ENCODE measurements at places on chromosomes 2 and 18.

- DNase-seq = no peak
These were observed 74.6 kb downstream of the DHRS9 start for GRCh38 chr2:169143998-169144397.

- DNase-seq = no peak
These were observed 417.9 kb downstream of the TGIF1 start for GRCh38 chr18:3867864-3868311.

- no peak for DNase-seq
These were observed 627.0 kb downstream of the CNTNAP5 start for GRCh38 chr2:124652099-124652498.

GRCh38 chr2:68742626-68743415 is 8.2 kb downstream of the ARHGAP25 start:
- no peak for DNase-seq

GRCh38 chr2:119019521-119019920 is 77.5 kb downstream of the MARCO start:
- no peak for DNase-seq

DNA sequence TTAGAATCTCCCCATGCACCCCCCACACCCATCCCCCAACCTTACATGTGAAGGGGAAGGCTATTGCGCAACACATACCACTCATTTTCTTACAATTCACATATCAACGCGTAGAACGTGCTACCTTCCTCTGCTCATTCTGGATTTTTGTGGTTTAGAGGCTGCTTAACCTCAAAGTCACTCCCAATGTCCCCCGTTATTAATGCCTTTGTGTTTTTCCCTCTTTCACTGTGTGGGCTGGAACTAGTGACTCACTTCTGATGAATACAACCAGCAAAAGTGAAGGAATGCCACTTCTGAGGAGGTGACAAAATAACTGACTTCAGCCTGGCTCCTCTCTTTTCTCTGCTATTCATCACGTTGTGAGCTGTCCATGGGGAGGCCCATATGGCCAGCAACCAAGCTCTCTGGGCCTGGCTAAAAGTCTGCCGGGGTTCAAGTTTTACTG is 342.5 kb upstream of the NXPH2 start:
- DNase-seq = no peak

GRCh38 chr2:238883421-238883901 is 35.6 kb downstream of the TWIST2 start:
- no peak for DNase-seq
